ENCODE measurements at places on chromosomes 6 and 20.

GRCh38 chr6:135667691-135668455, 170.3 kb upstream of the AHI1 start:
- no peak for DNase-seq

- no peak for DNase-seq
Observed at GRCh38 chr6:88220493-88220892, 54.3 kb upstream of the CNR1 start.

- DNase-seq: no peak
Observed at GRCh38 chr6:100879317-100879716, 1.8 kb downstream of the ASCC3 start.

- no peak for DNase-seq
Observed at GRCh38 chr6:110635096-110635495, 158.7 kb upstream of the SLC22A16 start.

GRCh38 chr20:38337561-38338140, 8.6 kb upstream of the LBP start:
- no peak for DNase-seq

DNA sequence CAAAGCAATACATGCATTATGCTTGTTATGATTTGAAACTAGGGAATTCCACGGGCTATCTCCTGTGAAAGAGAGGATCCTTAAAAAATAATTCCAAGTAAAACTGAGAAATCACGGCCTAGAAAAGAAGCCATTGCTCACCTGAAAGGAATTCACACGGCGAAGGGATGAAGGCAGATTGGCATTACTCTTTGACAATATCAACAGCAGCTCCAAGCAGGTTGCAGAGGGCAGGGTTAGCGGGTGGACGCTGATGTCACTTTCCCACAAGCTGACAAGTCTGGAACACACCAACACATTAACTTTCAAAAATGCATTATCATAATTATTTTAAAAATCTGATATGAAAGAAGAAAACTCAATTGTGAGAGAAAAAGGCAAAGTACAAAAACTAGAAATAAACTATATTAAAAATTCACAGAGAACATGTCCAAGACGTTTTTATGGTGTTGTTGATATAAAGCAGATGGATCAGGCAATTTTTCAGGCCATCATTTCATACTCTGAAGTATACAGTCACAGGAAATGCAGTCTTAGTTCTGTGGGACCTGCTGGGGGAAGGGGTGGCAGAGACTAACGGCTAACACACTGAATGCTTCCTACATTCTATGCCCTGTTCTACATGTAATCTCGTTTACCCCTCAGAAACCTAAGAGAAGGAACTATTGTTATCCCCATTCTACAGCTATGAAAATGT, 108.3 kb downstream of the UBE3D start:
- DNase-seq: no peak

DNA sequence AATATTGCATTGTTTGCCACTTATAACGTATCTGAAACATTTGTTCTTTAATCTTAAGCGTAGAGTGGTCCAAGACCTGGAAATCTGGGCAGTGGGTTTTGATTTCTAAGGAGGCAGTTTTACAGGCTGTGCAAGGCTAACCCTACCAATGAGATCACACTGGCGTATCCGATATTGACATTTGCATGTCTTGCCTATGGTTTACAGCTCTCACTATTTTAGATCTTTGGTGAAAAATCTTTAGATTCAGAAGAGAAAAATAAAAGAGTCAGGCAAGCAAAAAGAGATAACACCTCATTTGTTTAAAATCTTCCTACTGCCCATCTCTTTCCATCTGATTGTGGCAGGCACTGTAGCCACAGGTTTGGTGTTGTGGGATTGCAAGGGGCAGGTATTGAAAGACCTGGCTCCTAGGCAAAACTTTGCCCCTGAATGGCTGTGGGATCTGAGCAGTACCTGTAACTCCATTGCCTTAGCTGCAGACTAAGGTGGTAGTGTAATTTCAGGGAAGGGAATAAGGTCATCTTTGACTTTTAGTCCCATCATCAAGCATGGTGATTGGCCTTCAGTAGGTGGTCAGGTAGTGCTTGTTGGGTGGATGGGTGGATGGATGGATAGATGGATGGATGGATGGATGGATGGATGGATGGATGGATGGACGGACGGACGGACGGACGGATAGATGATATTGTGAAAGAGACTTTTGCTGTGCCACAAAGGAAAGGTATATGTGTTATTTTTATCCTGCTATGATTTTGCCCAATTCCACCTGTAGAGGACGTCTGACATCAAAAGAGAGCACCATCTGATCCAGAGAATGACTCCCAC, 1.9 kb downstream of the TNFAIP3 start:
- no peak for DNase-seq

DNA sequence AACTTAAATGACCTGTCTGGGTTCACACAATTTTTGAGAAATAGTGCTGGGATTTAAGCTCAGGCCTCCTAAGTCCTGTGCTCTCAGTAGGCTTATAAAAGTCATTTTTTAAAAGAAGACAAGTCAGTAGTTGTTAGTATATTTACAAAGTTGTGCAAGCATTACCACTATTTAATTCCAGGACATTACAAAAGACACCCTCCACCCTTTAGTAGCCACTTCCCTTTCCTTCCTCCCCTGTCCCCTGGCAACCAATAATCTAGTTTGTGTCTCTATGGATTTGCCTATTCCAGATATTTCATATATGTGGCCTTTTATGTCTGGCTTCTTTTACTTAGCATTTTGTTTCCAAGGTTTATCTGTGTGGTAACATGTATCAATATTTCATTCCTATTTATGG, 37.6 kb downstream of the HMGN3 start:
- no peak for DNase-seq

- DNase-seq: no peak
Observed at GRCh38 chr6:33248643-33248931, 23.1 kb downstream of the VPS52 start.

- no peak for DNase-seq
Observed at GRCh38 chr20:61303675-61304074, 51.6 kb downstream of the CDH4 start.

DNA sequence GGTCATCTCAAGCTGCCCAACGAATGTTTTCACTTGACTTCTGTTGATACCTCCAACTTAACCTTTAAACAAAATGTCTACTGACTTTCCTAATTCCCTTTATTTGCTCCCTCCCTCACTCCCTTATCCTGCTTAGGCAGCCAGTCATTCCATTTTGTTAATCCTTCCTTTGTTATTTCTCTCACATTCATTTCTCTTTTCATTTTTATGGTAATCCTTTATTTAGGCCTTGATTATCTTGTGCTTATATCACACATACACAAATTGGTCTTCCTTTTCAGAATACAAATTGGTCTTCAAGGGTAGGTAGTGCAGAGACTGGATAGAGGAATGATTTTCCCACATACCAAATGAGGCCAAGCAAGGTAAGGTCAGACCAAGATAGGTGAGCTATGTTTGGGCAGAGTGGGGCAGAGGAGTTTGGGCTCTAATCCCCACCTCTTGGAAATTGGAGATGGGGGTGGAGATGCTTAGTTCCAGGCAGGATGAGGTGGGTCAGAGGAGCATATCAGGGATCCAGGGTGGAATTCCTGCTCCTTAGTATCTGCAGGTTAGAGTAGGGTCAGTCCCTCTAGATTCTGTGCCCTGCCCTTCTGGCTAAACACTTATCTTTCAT, 2.0 kb upstream of the SPACA1 start:
- no peak for DNase-seq

GRCh38 chr6:40799296-40800140, 212.4 kb upstream of the LRFN2 start:
- no peak for DNase-seq

DNA sequence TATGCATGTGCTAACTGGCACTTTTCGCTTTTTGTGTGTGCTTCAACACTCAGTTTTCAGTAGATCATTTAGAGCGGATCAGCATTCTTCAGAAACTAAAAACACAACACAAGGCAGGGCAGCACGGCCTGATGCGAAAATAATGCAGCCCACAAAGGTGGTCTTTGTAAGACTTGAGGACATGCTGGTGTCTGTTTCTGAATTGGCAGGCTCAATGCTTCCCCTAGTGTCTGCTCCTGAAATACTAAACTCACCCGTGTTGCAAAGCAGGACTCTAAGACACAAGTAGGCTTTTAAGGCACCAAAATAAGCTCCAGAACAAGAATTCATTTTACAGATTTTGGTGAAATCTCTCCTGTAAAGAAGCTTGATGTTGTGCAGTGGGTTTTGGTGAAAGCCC, 676.5 kb downstream of the TENT5A start:
- no peak for DNase-seq

DNA sequence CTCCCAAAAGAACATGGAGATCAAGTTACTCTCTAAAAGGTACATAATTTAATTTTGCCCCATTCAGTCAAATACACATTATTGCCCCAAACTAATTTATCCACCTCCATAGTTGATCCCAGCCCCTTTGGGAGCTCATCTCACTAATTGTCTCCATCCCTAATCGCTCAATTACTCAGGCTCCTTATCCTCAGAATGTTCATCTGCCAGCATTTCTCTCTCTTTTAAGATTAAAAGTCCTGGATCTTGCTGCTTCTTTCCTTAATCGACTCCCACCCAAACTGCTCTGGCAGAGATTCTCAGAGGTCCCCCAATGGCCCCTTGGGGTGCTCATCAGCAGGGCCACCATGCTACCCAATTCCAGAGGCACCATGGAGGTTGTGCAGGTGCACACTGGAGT, 18.4 kb upstream of the NNAT start:
- DNase-seq: no peak

DNA sequence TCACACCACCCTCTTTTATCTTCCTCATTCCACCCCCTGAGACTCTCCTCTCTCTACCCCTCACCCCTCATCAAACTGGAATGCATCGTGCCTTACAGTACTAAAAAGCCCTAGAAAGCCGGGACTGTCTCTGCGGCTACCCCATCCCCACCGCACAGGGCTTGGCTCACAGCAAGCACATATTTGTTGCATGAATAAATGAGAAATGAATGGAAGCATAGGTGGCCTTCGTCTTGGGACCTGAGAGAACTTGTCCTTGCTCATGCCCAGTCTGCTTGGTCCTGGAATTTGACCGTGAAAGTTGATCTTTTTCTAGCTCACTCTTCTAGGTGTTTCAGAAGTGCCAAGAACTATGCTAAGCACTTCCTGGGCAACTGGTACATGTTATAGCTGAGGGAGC, 53.3 kb downstream of the APCDD1L start:
- no peak for DNase-seq

DNA sequence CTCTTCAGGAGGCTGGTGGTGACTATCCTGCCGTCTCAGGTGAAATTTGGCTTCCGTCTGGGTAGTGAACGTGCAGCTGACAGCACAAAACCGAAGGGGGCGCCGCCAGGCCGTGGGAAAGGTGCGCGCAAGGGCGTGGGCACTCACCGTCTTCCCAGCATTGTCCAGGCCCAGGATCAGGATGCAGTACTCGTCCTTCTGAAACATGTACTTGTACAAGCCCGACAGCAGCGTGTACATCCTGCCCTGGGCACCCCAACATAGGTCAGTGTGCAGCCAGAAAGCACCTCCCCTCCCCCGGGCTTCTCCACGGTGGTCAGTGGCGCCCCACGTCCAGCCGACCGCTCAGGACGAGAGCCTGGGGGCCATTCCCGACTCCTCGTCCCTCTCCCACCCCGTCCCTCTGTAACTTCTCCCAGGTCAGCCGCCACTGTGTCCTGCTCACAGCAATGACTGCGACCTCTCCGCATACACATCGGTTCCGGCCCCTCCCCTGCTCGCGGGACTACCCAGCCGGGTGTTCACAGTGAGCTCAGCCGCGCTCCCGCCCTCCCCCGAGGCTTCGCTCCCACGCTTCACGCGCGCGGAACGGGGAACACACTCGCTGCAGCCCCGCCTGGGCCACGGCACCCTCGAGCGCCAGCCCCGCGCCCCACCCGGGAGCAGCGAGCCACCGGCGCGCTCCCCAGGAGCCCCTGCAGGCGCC, 771 bp downstream of the ARFRP1 start:
- DNase-seq: no peak

Data from GM12864 (cell line).